ENCODE measurements at places on chromosomes 7 and 10. TPM values are rescaled to one million over a fixed set of nuclear protein-coding genes. Genes with fewer than 3 reads are reported as not detected.

ACHE gene
- 2.3 TPM for total RNA-seq

GCK gene
- total RNA-seq = 0.05 TPM

TLL2 gene
- total RNA-seq = 0.07 TPM

ZPBP gene
- total RNA-seq = not detected

LZTS2 gene
- 41.3 TPM for total RNA-seq

OR9A2 gene
- not detected for total RNA-seq

TSPAN33 gene
- total RNA-seq = 6.2 TPM

NPC1L1 gene
- 0.06 TPM for total RNA-seq

CDHR3 gene
- total RNA-seq = 4.1 TPM

CCDC3 gene
- 1.4 TPM for total RNA-seq

AZGP1 gene
- not detected for total RNA-seq

MMP21 gene
- 0.03 TPM for total RNA-seq

BEND7 gene
- total RNA-seq = 8.7 TPM

STK31 gene
- total RNA-seq = 0.77 TPM

All from A549 treated with AZD2906 at 1 μM for 4 hours (cell line).